ENCODE measurements at places on chromosomes 11 and 22.

DNA sequence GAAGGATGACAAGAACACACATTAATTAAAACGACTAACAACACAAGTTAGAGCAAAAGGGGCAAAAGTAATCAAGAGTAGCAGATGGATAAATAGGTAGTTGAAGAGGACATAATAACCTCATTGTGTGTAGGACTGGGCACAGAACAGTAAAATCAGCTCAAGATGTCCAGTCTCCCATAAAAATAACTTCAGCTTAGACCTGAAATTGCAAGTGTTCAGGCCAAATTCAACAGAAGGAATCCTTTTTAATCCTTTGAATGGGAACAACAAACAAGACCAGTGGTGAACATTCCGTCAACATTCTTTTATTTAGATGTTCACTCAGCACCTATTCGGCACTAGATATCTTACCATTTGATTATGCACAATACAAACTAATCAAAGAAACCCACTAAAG lies 4.4 kb downstream of the MTMR2 start:
- DNase-seq = no peak

DNA sequence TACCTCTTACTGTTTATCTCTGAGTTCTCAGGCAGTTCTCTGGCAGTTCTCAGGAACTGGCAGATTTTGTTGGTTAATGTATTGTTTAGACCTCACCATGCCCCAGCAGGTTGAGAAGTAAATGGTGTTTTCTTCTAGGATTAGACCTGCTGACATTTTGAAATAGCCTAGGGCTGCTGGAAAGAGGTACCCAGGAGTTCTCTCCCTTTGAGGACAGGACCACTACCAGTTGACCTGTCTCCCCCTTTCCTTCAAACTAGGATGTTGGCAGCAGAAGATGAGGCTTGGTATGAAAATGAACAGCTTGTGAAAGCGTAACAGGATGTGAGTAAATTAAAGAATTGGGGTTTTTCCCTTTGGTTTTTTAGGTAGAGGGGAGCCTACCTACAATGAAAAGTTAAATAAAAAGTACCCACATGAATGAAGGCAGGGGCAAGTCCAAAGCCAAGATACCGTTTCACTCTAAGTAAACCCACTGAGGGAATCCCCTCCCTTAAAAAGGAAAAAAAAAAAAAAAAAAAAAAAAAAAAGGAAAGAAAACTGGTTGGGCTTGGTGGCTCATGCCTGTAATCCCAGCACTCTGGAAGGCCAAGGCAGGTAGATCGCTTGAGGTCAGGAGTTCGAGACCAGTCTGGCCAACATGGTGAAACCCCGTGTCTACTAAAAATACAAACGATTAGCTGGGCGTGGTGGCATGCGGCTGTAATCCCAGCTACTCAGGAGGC lies 96.2 kb downstream of the PDHX start:
- no peak for DNase-seq

DNA sequence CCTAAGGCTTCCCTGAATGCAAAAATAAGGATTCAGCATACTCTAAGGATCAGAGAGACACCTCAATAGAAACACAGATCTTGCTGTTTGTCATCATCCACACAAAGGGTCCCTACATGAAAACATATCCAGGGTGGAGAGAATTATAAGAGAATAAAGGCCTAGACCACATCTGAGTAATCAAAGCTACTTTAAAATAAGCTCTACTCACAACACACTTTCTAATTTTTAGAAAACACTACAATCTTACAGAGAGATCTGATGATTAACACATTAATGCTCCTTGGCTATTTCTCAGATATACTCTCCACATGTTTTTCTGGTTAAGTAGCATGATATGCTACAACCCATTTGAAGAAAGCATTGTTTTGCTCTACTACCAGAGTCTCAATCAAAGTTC lies 108.2 kb downstream of the ETS1 start:
- no peak for DNase-seq

GRCh38 chr11:88651556-88651955 lies 314.0 kb upstream of the CTSC start:
- DNase-seq = no peak

DNA sequence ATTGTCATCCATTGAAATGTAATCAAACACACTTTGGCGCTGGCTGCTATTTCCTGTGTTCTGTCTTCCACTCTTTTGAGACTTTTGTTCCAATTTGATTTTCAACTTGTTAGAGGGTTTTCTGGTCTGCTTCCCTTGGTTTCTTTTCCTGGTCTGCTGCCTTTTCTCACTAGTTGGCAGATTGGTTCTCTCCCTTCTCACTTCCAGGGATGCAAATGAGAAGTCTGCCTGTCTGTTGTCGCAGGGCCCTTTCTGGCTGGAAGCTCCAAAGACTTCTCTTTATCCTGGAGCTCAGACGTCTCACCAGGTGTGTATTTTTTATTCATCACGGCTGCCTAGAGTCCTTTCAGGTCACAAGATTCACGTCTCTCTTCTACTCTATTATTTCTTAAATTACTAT lies 84.0 kb downstream of the RPS6KA4 start:
- no peak for DNase-seq

Measured in RWPE1 (cell line).